Stimulated activated CD4-positive, alpha-beta T cell treated with anti-CD3 and anti-CD28 coated beads, Interleukin-15, amount 100 ng/mL, for 1 hour (primary cell): ENCODE measurements at places on chromosomes 7 and 10.

- DNase-seq, result no peak
Measured at GRCh38 chr10:133475821-133476640, 22.3 kb downstream of the SCART1 start.

GRCh38 chr7:117791877-117792780 is 81.1 kb downstream of the CTTNBP2 start:
- no peak for DNase-seq

- no peak for DNase-seq
Measured at GRCh38 chr10:16458166-16458955, 21.6 kb downstream of the PTER start.

DNA sequence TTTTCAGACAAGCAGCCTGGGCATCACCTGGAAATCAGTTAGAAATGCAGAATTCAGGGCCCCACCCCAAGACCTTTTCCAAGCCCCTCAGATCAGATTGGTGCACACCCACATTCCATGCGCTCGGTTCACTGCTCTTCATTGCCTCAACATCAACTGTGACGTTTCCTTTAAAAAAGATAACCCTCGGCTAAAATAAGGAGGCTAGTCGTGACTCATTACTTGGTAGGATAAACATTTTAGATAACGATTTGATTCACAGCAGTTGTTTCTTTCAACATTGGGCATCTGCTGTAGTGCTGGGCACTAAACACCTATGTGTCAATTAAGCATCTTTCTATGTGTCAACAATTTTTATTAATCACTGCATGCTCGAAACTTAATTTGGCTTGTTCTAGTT is 191.1 kb upstream of the LRGUK start:
- no peak for DNase-seq

DNA sequence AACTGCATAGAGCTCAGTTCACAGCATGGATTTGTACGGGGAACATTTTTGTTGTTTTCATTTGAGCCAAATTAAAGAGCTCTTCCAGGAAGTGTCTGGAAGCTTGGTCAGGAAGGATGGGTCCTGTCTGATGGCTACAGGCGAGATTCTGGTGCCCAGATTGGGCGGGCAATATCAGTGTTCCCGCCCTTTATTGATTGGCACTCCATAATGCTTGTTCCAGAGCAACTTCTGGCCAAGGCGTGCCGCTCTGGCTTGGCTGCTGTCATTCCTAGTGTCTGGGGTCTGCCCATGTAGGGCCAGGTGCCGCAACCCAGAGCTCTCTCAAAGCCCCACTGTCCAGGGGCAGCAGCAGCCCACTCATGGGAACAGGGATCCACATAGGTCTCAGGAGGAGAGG is 45.9 kb downstream of the RAMP3 start:
- DNase-seq, result no peak

GRCh38 chr10:103254113-103254512 is 8.4 kb downstream of the RPEL1 start:
- DNase-seq, result no peak

GRCh38 chr10:4512671-4513240 is 313.3 kb upstream of the AKR1E2 start:
- no peak for DNase-seq

- DNase-seq, result no peak
Measured at GRCh38 chr10:129949411-129949810, 14.7 kb downstream of the EBF3 start.

DNA sequence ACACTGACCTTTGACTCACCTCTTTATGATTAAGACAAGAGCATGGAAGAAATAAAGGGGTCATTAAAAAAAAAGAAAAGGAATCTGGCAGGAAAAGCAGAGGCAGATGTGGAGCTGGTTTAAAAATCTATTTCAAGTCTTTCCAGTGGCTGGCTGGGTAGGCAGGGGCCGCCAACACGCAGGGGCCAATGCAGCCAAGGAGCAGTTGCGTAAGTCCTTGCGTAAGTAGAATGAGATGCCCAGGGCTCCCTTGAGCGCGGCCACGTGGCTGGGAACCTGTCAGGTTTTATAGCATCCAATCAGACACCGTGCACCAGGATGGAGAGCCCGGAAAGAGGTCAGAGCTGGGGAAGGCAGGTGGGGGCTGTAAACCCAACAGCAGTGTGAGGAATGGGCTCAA is 123.8 kb upstream of the INSYN2A start:
- DNase-seq, result no peak

DNA sequence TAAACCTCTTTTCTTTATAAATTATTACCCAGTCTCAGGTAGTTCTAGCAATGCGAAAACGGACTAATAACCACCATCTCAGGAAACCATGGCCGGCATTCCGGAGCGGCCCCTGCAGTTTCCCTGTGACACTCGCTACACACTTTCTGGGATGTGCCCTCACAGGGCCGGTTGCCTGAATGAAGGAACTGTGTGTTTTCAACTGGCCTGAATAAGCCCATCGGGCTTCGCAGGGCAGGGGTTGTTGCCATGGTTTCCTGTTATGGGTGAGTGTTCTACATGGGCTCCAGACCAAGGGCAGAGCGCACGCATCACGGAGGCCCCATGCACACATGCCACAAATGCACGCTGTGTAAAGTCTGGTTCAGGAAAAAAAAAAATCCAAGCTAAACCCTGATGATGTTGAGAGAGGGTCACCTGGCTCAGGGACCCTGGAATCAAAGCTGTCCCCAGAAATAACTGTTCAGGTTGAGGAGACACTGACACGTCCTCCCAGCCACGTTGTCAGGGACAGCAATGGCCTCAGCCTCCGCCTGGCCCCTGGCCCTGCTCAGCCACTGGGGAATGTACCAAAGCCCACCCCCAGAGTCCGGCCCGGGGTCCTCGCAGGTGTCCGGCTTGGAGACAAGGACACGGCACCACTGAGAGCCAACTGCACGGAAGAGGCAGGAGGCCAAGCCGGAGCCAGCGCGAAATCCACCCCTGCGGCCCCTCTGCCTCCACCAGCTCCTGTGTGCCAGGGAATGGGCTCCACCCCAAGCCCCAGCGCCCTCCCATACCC is 47.9 kb downstream of the STK32C start:
- no peak for DNase-seq

DNA sequence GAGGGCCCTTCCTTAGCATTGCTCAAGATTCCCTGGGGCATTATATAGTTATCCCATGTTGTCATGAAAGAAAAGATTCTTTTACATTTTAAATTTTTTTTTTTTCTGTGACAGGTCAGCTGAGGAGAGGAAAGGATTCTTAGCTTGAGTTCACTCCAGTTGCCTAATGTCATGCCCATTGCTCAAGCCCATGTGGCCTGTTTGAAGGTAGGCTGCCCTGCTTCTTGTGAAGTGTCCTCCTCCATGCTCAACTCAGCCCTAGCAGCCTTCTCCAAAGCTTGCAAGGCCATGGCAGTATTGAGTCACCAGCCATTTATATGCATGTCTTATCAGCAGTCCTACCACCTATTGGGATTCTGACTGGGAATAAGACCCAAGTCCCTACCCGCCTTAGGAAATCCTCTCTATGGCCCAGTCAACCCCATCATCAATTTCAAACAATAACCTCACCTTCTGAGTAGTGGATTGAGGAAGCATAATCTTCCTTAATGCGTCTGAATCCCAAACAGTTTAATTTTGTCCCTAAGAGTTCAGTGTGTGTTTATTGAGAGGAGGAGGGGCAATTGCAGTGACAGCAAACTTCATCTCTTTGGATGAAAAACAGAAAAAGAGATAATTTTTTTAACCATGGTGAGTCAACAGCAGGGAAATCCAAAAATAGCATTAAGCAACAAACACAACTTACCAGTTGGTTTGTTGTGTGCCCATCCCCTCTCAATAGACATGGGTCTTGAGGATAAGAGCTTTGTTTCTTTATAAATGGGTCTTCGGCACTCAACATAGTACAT is 38.6 kb upstream of the WASL start:
- DNase-seq, result no peak

GRCh38 chr10:60848126-60848525 is 69.8 kb downstream of the CDK1 start:
- no peak for DNase-seq

DNA sequence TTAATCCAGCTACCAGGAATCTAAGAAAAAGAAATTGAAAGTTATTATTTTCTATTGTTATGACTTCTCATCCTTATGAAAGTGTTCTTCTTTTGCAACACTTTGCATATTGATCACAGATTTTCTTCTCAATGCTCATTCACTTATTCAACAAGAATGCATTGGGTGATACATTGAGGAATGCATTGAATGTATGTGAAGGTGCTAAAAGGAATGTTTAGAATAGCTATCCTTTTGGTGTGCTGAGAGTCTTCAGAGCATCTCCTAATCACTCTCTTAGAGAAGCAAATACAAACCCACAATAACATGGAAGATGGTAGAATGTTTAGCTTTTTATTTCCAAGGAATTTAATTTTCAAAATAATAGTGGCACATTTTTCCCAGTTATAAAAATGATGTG is 122.1 kb upstream of the KMT2E start:
- DNase-seq, result no peak

- DNase-seq, result no peak
Measured at GRCh38 chr10:110216942-110217661, 9.7 kb downstream of the MXI1 start.

GRCh38 chr7:142798451-142799436 is 28.0 kb downstream of the PRSS2 start:
- DNase-seq, result no peak

- DNase-seq, result no peak
Measured at GRCh38 chr10:126904818-126905701, at the start of gene DOCK1. DOCK1 (plus strand) TSS chr10:126905428; CDS start chr10:126905518, 90 bp downstream.

- DNase-seq, result no peak
Measured at GRCh38 chr7:35386816-35387706, 133.2 kb upstream of the TBX20 start.

DNA sequence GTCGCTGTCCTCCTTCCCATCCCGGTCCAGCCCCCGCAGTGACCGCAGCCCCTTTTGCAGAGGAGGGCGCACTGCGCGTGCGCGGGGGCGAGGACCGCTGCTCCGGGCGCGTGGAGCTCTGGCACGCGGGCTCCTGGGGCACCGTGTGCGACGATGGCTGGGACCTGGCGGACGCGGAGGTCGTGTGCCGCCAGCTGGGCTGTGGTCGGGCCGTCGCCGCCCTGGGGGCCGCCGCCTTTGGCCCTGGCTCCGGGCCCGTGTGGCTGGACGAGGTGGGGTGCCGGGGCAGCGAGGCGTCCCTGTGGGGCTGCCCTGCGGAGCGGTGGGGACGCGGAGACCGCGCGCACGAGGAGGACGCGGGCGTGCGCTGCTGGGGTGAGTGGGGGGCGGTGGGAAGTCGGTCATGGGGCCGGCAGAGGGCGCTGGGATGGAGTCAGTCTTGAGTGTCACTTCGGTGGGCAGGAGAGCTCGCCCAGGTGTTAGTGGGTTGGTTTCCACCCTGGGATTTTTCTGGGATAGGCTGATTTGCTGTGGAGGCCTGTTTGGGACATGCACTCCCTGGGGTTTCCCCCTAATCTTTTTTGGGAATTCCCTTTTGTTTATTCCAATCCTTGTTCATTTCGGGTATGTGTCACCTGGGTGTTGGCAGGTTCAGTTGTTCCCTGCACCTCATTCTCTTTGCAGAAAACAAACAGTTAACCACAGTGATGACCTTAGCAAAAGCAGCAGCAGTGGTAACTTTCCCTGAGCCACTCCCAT is 11.6 kb downstream of the SCART1 start:
- no peak for DNase-seq

GRCh38 chr7:2710901-2711551 is 23.0 kb downstream of the AMZ1 start:
- no peak for DNase-seq

DNA sequence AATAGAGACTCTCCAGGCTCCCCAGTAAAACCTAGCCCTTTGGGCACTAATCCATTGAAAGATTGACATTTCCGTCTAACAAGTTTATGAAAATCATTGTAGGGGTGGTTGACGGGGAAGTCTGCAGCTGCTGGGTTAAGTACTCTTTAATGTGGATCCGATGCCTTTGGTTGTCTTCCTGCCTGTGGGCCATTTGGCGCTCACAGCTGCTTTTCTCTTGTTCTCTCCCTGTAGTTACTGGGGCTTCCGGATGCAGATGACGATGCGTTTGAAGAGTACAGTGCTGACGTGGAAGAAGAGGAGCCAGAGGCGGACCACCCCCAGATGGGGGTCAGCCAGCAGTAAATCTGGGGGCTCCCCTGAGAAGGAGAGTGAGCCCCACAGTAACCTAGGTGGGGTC is 22.4 kb downstream of the MTURN start:
- no peak for DNase-seq

GRCh38 chr10:131078131-131078881 is 233.2 kb downstream of the TCERG1L start:
- DNase-seq, result no peak

- no peak for DNase-seq
Measured at GRCh38 chr7:2522780-2523433, 3.3 kb downstream of the LFNG start.

- no peak for DNase-seq
Measured at GRCh38 chr7:7327423-7327822, 145.1 kb downstream of the C1GALT1 start.

DNA sequence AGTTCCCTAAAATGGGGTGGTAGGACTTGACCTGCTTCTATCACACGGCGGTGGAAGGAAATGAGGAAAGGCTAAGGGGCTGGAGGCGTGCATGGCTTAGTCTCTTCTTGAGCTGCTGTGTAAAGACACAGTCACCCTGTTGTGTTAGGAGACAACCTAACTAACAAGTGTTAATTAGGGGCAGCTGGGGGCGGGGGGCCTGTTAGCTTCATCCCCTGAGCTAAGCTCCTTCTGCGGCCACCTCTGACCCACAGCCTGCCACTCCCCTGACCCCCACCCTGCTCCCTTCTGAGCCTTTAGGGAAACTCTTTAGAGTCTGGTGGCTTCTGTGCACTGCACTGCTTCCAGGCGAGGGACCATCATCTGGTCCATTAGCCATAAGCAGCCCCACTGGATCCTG is 28.0 kb downstream of the COL17A1 start:
- no peak for DNase-seq

DNA sequence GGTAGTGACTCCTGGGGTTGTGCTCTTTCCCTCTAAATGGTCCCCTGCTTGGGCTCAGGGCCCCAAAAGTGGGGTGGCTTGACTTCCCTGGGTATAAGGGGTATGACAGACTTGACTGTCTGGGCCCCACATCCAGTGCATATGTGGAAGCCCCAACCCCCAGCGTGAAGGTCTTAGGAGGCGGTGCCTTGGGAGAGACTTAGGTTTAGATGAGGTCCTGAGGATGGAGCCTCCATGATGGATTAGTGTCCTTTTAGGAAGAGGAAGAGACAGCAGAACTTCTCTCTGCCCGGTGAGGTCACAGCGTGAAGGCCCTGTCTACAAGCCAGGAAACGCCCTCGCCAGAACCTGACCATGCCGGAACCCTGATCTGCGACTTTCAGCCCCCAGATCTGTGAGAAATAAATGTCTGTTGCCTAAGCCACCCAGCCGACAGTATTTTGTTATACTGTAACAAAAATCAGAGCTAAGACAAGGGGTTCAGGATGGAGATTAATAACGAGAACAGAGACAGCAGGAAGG is 23.8 kb downstream of the PODXL start:
- no peak for DNase-seq

- no peak for DNase-seq
Measured at GRCh38 chr10:80277567-80278250, 11.7 kb downstream of the MAT1A start.
